SK-MEL-5 (cell line): ENCODE measurements at places on chromosomes 2 and 18. TPM values are rescaled to one million over a fixed set of nuclear protein-coding genes. Genes with fewer than 3 reads are reported as not detected.

TTC27 gene
- total RNA-seq: 22.8 and 28.7 TPM in 2 replicates

- peak; percentile 5 for DNase-seq
Observed at GRCh38 chr18:8895987-8896619, 190.7 kb downstream of the MTCL1 start.

UBE2E3 gene
- total RNA-seq: 40.0 and 46.9 TPM in 2 replicates

DNA sequence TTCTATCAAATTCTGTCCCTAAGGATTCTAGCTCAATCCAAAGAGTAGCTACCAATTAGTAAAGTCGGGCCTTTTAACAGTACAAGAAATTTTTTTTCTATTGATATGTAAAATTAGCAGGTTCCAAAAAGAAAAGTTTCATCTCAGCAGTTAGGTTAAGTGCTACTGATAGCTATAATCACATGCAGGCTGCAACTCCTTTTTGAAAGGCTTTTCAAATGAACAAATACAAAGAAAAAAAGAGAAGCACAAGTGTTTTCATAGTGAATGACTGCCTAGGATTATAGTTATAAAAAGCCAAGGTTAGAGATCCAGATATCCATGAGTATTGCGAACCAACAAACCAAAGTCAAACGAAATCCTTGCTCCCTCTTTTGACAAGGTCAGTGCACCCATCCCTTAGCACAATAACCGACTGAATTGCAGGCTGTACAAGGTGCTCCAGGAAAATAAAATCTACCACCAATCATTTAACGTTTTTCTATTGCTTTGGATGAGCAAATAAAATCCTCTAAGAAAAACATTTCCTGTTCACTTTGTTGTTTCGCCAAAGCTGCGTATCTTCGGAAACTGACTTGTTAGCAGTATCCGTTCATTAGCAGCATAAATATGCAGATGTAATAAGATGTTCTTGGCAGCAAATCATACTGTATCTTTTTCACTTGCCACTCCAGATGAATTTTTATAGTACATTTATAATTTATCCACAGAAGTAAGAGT lies 100.2 kb downstream of the SRBD1 start:
- DNase-seq: no peak

DNA sequence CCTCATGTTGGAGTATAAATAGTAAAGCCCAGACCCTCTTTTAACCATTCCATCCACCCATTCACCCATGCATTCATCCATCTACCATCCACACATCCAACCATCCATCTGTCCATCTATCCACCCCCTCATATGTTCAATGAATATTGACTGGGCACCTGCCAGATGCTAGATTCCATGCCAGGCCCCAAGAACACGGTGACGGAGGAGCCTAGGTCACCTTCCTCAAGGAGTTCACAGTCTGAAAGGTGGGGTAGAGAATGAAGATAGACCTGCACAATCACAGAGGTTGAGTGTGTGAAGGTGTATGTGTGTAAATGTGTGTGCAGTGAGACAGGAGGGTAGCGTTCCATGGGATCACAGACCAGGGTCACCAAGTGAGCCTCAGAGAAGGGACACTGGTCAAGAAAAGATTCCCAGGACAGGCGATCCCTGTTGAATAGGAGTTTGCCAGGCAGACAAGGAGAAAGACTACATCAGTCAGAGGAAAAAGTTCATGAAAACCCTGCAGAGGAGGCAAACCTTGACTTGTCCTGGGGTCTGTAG lies 287.2 kb downstream of the CYP26B1 start:
- no peak for DNase-seq

LBX2 gene
- 7.7 and 14.9 TPM in 2 replicates for total RNA-seq

CCBE1 gene
- total RNA-seq: 0.29 TPM in 2 replicates

GRCh38 chr2:71857636-71858035 lies 290.0 kb downstream of the CYP26B1 start:
- DNase-seq: no peak

DNA sequence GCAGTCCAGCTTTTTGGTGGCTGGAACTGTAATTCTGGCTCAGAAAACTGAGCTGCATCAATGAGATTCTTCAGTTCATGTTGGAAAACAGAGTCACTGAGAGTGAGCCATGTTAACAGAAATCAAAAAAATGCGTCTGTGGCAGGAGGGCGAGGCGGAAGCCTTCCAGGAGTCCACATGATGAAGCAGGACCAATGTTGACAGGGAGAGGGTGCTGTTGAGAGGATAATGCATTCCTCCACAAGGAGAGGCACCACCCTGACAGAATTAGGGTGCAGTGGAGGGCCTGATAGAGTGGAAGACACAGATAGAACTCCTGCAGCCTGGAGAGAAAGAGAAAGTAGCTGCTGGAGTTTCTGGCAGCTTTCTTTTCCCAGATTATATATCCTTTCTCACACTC lies 111.5 kb downstream of the MGAT5 start:
- peak; percentile 20 for DNase-seq
